Smooth muscle cell of trachea (primary cell): ENCODE measurements at places on chromosomes 12 and 14. TPM values are rescaled to one million over a fixed set of nuclear protein-coding genes. Genes with fewer than 3 reads are reported as not detected.

Gene AREL1
- total RNA-seq: 24.9 and 25.8 TPM in 2 replicates

Gene CCDC38
- not detected in 2 replicates for total RNA-seq

Gene VRTN
- total RNA-seq: not detected in 2 replicates

Gene ACRBP
- 0.29 and 0.50 TPM in 2 replicates for total RNA-seq

Gene TMPRSS12
- not detected in 2 replicates for total RNA-seq

Gene KLRG1
- total RNA-seq: 0.33 and 1.0 TPM in 2 replicates

Gene DACT1
- total RNA-seq: 6.4 and 14.6 TPM in 2 replicates

Gene IL23A
- 0.50 and 0.58 TPM in 2 replicates for total RNA-seq

Gene ZNF891
- 1.2 and 1.7 TPM in 2 replicates for total RNA-seq

Gene TMEM30B
- total RNA-seq: 6.3 and 6.4 TPM in 2 replicates

Gene FAM186B
- 0.29 and 0.99 TPM in 2 replicates for total RNA-seq

Gene RILPL2
- total RNA-seq: 3.8 and 4.0 TPM in 2 replicates

Gene ARHGAP9
- not detected in 2 replicates for total RNA-seq
